GM04503 (cell line): ENCODE measurements at places on chromosomes 3 and 15.

- DNase-seq: no peak
These were observed 13.6 kb upstream of the TATDN2 start for GRCh38 chr3:10234526-10235230.

GRCh38 chr3:24154781-24155180 lies 209.7 kb downstream of the NR1D2 start:
- DNase-seq: no peak

DNA sequence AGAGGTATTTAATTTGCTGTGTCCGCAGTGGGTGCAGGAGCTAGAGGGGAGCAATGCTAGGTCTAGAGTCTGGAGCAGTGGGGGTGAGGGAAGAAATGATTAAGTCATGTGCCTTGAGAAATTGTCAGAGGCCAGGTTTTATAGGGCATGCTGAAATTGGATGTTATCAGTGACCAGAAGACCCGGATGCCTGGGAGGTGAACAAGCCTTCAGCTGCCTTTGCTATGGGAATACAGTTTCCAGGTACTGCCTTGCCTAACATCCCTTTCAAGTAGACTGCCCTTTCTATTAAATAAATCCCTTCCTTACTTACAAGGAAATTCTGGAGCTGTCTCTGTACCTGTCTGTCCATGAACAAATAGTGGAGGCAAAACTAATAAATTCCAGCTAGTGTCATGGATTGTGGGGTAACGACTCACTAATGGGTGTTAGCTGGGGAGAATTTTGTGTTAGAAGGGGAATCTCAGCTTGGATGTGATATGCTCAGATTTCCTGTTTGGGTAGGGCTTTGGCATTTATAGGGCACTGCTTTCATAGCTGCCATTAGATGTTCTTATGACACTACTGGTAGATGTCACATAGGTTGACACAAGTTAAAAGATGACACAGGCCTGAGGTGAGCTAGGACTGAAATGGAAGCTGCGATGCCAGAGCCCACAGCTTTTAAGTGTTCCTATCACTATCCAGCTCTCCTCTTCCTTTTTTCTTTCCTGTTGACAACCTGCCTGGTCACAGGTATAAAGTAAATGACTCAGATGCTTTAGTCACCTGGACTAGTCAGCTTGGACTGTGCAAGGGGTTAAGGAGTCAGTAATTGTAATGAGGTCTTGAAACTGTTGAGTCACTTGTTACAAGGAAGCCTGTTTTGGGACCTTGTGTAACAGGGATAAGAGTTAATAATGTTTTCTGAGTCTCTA lies 21.3 kb downstream of the CHD2 start:
- DNase-seq: no peak

GRCh38 chr15:73190189-73190601 lies 137.9 kb downstream of the NEO1 start:
- no peak for DNase-seq

GRCh38 chr3:72797773-72798543 lies 50.3 kb downstream of the SHQ1 start:
- DNase-seq: no peak

DNA sequence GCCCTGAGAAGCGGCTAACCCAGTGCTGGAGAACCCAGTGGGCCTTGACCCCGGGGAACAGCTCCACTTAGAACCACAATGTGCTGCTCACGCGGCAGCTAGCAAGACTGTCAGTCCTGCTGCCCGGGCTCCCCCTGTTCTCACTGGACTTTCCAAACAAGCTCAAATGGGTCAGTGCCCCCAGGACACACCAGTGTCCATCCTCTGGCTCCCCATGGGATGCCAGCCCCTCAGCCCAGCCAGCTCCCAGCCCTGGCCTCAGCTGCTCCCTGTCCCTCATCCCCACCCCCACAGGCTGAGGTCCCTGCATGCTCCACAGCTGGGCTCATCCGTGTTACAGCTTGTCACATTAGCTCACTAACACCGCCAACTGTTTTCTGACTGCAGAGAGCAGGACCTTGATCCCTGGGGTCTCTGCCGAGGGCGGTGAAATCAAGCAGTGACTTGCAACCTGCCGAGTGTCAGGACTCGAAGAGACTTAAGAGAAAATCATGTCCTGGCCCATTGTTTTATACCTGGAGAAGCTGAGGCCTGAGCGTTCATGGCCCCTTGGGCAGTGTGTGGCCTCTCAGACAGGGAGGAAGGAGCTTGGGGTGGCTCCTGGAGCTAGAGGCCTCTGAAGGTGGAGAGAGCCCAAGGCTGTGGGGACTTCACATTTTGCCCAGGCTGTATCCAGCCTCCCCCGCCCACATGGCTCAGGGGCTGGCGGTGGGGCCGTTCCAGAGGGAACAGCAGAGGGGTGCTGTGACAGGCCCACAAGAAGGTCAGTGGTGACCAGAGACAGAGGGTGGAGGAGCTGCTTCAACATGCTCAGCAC lies 157.5 kb downstream of the MEGF11 start:
- DNase-seq: no peak

- DNase-seq: no peak
These were observed 297.1 kb upstream of the MME start for GRCh38 chr3:154783061-154783460.

GRCh38 chr15:40618023-40618422 lies 24.0 kb downstream of the KNL1 start:
- no peak for DNase-seq

GRCh38 chr3:151990696-151991376 lies 117.4 kb downstream of the SUCNR1 start:
- no peak for DNase-seq

DNA sequence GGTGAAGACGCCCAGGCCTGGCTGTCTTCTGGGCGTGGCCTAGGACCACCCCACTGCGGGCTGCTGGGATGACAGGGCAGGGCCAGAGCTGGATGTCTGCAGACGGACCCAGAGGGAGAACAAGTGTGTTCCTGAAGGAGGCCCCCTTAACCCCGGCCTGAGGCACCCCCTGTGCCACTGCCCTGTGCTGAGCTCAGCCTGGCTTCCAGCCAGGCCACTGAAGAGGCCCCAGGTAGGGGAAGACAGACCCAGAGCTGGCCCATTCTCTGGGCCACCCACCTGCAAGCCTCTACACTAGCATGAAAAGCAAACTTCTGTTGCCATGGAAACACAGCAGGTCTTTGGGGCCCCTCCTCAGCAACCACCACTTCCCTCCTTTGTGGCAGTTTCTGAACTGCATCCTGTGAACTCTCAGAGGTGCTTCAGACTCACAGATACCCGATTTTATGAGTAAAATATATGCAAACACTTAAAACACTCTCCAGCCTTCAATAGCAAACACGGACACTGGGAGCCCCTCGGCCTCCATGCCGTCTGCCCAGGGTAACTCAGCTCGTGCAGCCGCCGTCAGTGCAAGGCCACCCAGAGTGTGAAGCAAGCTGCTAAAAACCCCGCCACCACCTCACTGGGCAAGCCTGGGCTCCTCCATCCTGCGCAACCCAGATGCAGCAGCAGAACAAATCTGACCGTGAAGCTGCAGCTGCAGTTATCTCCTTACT lies 42.5 kb downstream of the CMTM6 start:
- no peak for DNase-seq

DNA sequence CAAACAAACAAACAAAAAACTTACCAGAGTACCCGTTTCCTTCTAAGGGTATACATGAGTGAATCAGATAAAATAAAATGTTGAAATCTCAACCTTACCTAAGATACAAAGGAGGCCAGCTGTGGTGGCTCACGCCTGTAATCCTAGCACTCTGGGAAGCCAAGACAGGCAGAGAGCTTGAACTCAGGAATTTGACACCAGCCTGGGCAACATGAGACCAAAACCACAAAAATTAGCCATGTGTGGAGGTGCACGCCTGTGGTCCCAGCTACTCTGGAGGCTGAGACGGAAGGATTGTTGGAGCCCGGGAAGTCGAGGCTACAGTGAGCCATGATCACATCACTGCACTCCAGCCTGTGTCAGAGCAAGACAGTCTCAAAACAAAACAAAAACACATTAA lies 11.0 kb upstream of the FAM219B start:
- no peak for DNase-seq

DNA sequence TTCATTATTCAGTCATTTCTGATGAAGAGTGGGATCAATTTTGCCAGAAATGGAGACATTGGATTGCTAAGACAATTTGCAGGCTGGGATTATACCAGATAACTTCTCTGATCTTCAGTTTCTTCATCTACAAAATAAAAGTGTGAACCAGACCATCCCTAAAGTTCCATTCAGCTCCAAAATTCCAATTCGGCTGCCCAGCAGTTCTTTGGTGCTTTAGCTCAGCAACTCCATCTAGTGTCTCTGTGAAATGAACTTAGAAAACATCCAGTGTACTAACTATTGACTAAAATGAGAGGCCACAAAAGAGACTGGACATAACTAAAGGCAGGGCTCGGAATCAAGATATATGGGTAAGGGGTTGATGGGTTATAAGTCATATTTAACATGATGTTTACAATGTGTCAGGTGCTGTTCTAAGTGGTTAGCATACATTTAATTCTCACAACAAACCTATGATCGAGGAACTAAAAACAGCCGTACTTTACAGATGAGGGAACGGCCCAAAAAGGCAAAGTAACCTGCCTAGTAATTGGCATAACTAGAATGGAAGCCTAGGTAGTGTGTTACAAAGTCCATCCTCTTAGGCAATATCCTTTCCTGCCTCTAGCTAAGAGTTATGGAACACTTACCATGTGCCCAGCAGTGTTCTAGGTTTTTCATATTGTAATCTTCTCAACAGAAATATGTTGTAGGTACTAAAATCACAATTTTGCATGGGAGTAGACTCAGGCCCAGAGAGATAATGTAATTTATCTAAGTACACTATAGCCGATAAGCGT lies 17.0 kb downstream of the THAP10 start:
- DNase-seq: no peak

DNA sequence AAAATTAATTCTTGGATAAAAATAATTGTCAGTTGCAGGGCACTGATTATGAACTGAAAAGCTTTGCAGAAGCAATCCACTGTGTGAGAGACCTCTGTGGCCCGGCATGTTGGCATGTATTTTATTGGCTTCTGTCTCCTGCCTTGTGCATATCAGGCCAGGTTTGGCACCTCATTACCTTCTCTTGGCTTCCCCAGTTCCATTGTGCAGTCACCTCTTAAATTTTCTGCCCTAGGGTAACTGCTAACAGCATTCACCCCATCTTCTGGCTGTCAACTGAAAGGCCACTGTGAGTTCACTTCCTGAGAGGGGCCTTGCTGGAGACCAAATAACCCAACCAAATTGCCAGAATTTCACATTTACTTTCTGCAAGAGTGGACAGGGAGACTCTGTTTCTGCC lies 92.7 kb upstream of the RARB start:
- no peak for DNase-seq

- no peak for DNase-seq
These were observed 103.5 kb downstream of the LPP start for GRCh38 chr3:188257384-188258026.

DNA sequence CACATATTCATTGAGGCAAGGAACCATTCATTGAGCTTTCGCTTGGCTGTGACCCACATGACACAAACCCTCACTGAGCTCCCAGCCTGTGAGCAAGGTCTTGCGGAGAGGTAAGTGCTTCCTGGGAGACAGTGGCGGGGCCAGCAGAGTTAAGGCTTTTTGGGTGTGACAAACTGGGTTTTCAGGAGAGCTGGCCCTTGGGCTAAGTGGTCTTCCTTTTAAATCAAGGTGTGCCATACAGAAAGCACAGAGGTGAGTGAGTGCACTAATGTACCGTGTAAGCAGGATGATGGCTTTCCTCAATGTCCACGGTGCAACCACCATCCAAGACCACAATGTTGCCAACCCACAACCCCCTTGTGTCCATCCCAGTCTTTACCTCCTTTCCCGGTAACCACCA lies 28.6 kb downstream of the POMGNT2 start:
- DNase-seq: no peak

- no peak for DNase-seq
These were observed 51.8 kb downstream of the RGMA start for GRCh38 chr15:93036951-93037819.

- no peak for DNase-seq
These were observed 53.1 kb upstream of the FAM3D start for GRCh38 chr3:58719684-58720083.

DNA sequence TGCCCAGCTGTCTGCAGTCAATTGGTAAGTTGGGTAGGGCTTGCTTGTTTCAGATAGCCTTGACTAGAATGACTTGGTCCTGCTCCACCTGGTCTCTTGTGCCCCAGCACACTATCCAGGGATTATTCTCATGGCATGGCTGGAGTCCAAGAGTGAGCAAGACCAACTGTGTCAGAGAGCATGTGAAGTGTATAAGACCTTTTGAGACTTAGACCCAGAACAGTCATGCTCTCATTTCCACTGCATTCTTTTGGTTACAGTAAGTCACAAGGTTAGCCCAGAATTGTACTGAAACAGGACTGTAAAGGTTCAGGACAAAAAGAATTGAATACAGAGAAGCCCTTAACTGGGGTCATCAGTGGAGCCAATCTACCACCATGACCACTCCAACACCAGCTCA lies 650.8 kb upstream of the ADAMTS9 start:
- no peak for DNase-seq
